ENCODE measurements at places on chromosomes 3 and 15.

- no peak for DNase-seq
Observed at GRCh38 chr3:31392568-31392967, 140.2 kb upstream of the STT3B start.

DNA sequence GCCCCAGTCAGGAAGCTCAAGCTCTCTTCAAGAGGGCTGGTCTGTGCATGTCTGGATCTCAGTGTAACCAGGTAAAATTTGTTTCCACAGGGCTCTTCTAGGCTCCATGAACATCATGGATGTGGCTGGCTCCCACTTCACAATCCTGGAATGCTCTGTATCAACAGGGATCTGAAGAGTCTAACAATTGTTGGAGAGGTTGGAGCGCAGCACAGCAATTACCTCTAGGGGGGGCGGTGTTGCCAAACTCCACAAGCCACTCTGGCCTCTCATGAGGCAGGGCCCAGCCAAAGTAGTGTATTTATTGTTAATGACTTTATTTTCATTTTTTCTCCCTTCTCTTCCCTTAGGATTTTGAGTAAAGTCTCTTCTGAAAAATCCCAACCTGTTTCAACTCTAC is 6.1 kb upstream of the EIF2B5 start:
- no peak for DNase-seq

- DNase-seq: no peak
Observed at GRCh38 chr3:2247831-2248230, 149.2 kb downstream of the CNTN4 start.

DNA sequence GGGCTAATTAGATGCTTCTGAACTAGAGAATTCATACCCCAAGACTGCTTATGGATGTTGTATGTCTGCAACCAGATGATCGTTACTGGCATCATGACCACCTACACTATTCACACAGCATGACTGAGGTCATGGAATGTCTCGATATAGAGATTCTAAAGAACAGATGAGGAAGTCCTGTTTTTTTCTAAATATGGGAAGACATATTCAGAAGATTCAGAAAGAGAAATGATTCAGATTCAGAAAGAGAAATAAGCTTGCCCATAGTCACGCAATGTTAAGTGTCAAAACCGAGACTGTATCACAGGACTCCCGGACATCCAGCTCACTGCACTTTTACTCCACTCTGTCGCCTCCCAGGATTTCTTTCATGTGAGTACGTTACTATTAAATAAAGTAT is 136.2 kb downstream of the TPRG1 start:
- no peak for DNase-seq

GRCh38 chr3:72395776-72396311 is 452.4 kb downstream of the SHQ1 start:
- DNase-seq: no peak
